ENCODE measurements at places on chromosomes 7 and 10.
A peak's percentile ranks its signal among the peaks of the same experiment; 100 is the strongest.

DNA sequence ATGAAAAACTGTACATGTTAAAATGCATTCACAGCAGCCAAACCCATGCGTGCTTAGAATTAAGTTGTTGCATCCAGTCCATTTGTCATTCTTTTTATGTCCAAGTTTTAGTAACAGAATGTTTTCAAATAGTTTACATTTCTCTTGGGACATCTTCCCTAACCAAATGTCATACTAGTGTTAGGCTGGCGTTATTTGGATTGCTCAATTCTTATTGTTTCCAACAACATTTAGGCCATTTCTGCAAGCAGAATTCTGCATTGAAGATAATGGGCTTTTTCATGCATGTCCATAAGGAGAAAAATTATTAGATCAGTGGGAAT lies 203.0 kb downstream of the HIBADH start:
- peak; percentile 8 for DNase-seq

DNA sequence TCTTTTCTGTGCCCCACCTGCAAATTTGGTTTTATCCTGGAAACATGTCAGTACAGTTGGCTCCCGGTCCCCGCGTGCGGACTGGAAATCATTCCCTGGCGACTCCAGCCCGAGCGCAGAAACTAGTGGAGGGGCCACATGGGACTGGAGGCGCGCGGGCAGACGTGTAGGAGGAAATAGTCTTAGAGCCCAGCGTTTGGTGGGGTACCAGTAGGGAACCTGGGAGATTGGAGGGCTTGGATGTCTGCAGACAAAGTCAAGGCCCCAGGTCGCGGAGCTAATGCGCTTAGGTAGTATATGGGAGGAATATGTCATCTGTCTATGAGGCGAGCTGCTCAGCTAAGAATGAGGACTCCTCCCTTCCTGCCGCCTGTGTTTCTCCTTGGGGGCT lies 1.3 kb downstream of the GALNT17 start:
- no peak for DNase-seq

- no peak for DNase-seq
These were observed 189.7 kb downstream of the ACTR3B start for GRCh38 chr7:152949253-152949652.

DNA sequence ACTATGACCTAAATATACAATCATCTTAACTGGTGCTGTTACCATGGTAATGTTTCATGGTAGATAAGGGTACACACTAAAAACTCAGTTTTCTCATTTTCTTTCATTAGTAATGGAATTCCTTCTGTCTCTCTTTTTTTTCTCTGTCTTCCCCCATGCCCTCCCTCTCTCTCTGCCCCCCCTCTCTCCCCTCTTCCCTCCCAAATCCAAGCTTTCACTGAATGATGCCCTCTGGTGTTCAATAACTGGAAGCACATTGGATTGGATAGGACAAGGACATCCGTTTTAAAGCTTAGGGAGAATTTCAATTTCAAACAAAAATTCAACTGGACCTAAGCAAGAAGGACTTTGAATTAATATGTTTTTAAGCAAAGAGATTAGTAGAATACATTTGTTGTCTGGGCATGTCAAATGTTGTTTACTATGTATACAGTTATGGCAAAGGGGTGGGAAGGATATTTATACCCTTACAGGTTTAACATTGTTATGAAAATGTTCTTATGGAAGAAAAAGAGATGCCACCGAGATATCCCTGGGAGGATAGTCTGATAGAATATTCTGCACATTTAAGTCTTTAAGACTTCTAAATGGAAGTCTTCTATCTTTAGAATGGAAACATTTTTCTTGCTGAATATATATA lies 6.1 kb downstream of the CHRM2 start:
- peak; percentile 45 for DNase-seq

- no peak for DNase-seq
These were observed 123.4 kb upstream of the TARP start for GRCh38 chr7:38396852-38397251.
